ENCODE measurements at places on chromosomes 2 and 18.

DNA sequence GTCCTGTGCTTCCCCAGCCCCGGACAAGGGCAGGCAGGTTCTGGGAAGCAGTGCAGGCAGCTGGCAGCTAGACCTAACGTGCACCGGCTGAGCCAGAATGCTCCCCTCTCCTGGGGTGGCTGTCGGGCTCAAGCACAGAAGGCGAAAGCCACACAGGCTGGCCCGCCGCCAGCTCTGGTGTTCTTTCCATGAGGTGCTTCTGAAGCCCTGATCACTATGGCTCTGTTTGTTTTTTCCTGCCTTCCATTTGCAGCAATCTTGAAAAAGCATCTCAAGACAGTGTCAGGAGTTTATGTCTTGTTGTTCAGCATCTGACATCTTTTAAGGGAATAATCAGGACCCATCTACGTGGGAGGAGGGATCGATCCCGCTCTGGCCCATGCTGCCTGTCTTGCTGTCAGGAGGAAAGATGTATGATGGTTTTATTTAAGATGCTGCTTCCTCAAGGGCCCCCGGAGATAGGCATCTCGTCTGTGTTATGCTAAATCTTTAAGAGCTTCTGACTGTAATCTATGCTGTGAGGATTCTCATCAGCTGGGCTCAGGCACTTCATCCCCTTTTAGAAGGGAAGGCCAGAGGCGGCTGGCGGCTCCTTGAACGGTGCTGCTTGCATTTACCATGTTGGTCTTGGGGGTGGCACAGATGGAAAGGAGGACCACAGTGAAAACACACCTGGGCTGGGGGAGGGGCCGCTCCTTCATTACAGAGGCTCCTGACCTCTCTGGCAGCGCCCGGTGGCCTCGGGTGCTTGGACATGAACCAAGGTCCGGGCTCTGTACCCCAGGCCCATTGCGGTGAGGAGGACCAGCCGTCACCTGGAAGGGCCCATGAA, 118.5 kb upstream of the HDAC4 start:
- DNase-seq: no peak

GRCh38 chr18:21513292-21513691, 87.2 kb downstream of the ESCO1 start:
- DNase-seq: no peak

DNA sequence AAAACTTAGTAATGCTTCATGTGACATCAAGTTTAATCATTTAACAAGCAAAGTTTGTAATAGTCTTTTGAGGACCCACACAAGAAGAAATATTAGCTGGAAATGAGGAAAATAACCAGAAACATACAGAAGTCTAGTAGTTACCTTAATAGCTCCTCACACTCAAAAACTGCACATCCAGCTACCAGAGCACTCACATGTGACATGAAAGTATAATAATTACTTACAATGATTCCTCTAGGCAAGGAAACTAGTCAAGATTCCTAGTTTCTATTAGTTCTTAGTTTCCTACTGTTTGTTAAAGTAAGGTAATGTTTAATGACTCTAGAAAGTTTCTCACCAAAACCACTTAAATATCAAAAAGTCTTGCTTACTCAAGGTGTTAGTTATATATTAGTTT, 335.8 kb downstream of the RAD51AP2 start:
- DNase-seq: no peak

GRCh38 chr2:216769626-216770025, 74.3 kb upstream of the IGFBP5 start:
- DNase-seq: no peak

- DNase-seq: no peak
Measured at GRCh38 chr2:7022492-7023385, 105.5 kb downstream of the RNF144A start.

DNA sequence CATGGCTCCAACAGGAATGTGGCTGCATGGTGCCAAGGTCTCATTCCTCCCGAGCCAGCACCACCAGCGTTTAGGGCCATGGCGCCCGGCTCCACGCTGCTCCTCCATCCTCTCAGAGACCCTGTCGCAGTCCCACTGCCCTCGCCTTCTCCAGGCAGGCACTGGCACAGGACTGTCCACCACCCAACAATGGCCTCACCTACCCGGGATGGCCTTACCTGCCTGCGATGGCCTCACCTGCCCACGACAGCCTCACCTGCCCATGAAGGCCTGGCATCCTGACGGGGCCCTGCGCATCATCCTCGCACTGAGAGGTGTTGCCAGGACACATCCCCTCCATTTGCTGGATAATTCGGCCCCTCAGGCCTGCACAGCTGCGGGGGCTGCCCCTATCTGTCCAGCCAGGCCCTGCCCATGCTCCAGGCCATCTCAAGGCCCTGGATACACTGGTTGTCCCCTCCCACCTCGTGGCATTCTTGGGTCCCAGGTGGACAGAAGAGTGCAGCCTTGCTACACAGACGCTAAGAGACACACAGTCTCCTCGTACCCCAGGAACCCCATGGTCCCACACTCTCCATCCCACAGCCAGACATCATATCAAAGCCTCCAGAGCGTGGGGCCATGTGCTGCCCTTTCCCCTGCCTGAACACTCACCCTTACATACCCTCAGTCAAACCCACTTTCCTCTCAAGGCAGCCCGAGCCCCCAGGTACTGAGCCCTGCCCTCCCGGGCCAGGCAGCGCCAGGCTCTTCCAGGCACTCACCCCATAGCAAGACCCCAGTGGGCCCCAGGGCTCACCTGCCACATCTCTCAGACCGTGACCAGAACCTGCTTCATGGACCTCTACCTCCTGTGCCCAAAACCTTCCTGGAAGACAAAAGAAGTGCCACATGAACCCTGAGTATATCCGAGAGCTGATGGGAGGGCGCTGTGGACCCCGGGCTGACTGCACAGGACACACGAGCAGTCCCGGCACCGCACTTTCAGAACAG, 268.6 kb downstream of the EIPR1 start:
- no peak for DNase-seq

DNA sequence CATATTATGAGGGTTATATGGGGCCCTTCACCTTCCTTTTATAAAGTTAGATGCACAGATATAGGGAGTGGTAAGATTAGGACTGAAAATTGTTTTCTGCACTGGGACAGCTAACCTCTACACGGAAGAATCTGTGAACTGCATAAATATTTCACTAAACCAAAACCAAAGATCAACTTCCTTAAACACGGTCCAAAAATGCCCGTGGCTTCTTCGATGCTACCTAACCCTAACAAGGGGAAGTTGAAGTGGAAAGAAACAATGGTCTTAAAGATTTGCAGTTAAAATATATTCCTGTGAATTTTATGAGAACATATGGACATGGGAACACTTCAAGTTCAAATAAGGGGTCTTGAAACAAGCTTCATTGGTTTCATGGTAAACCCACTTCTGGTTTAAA, 33.3 kb upstream of the PAX3 start:
- DNase-seq: no peak

- DNase-seq: no peak
Measured at GRCh38 chr18:26941584-26941983, 76.1 kb upstream of the AQP4 start.

- DNase-seq: no peak
Measured at GRCh38 chr18:28161608-28162599, 15.0 kb downstream of the CDH2 start.

GRCh38 chr2:129957891-129958290, 21.6 kb upstream of the RAB6C start:
- DNase-seq: no peak

GRCh38 chr18:26617151-26617554, 68.8 kb upstream of the KCTD1 start:
- DNase-seq: no peak

GRCh38 chr18:74282755-74283554, 8.8 kb downstream of the CYB5A start:
- DNase-seq: no peak

- no peak for DNase-seq
Measured at GRCh38 chr2:205119136-205119535, 563.2 kb upstream of the NRP2 start.

DNA sequence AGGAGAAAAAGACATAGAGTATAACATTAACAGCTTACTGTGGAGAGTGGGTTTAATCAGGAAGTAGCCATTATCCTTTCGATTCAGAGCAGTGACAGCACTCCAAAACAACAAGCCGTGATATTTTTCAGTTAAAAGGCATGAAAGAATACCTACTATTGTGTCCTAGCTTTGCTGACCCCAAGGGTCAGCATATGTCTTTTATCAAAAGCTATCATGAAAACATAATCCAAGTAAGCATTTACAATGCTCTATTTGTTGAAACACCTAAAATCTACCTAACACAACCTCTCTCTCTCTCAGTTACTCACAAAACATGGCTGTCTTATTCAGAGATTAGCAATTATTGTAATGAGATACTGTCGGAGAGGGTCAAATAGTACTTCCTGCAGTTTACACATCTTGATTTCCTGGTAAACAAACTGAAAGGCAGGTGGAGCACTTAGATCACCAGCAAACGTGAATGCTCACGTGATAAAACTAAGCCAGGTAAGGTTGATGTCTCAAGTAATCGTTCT, 100.0 kb downstream of the BAZ2B start:
- no peak for DNase-seq

DNA sequence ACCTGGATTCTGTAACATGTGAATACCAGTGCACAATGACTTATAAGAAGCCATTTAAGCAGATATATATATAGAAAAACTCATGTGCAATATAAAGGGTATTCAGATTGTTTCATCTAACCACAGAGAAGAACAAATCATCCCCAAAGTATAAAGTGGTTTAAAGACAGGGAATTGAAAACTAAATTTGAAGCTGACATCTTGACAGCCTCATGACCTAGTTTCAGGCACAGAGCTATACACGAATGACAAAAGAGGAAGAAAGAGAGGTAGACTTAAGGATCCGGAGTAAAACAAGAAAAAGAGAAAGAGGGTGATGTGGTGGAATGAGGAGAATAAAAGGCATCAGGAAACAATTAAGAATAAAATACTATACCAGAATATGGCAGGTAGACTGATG, 194.5 kb downstream of the EPHA4 start:
- no peak for DNase-seq

DNA sequence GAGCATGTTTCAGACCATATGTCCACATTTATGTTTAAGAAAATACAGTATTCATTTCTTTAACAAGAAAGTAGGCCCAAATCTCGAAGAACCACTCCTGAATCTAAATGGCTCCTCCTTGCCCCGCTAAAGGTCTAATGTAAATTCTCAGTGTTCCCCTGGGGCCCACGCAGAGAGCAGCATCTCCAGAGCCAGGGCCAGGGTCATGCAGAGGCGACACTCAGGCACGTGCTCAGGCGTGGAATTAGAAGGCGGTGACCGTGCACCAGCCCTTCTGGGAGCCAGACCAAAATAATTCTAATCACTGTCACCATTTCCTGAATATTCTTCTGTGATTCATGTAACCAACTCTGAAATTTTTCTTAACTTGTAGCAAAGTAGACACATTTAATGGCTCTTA, 68.3 kb upstream of the MYT1L start:
- DNase-seq: no peak

DNA sequence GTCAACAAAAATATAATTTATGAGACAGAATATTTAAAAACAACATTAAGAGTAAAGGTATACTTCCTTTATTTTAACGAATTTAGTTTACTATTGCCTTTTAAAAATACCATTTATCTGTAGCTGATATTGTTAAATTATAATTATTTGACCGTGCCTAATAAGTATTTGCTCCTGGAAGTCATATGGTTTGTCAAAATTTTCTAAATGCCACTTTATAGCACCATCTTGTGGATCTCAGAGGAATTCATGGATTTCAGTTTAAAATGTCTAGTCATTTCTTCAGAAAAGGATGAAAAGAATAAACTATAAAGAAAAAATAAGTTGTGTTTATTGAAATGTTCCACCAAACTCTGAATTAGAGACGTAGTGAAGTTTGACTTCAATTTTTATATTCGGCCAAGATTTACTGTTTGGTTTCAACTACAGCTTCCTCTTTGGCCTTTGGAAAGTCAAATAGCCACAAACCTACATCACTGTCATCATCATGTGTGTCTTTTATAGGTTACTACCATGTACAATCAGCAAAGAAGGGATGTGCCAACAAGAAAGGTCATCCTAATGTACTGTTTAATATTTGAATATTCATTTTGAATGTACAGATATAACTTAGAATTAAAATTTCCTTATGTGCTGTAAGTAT, 10.3 kb upstream of the FTCDNL1 start:
- DNase-seq: peak; percentile 15

- no peak for DNase-seq
Measured at GRCh38 chr2:174436351-174436750, 40.8 kb downstream of the SCRN3 start.

DNA sequence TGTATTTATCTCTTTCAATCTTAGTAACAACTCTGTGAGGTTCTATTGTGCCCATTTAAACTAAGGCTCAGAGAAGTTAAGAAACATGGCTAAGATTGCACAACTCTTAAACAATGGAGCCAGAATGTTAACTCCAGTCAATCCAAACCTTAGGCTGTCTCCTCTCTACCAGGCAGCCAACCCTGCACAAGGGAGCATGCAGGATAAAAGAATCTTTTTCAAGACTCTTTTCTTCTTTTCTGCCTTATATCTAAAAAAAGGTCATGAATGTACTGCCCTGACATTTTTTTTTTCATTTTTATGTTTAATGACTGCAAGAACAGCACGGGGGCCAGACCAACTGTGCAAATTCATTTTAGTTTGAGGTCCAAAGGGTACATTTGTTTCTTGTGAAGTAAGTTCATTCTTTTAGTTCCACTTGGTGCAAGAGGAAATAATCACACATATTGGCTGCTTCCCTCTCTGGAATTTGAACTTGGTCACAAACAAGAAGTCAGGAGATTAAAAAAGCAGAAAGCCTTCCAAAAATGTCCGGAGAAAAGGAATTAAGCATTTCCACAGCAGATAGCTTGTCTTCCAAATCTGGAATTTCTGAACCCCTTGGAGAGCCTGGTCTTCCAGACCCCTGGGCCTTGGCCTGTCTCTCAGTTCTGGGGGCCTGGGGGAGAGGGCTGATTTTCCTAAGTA, 96.0 kb upstream of the RIOK3 start:
- DNase-seq: no peak

- DNase-seq: no peak
Measured at GRCh38 chr2:233354971-233355574, 779 bp downstream of the DGKD start.

DNA sequence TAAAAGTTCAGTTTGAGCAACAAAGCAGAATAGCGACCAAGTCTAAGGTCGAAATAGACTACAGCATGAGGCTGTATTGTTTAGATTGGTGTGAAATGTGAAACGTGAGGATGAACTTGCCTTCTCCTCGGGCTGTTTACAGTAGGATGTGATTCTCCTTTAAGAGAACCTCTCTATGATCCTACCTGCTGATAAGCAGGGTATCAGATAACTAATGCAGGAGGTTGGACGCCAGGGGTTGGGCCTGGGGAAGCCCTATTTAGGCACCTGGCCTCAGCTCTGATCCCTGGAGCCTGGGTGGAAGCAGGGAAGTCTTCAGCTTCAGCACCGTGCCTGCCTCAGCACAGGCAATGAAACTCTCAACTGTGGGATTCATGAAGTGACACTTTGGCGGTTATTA, 11.4 kb downstream of the CRYGD start:
- DNase-seq: no peak
